ENCODE measurements at places on chromosomes 13 and 19. TPM values are rescaled to one million over a fixed set of nuclear protein-coding genes. Genes with fewer than 3 reads are reported as not detected.

Gene GRIK5
- total RNA-seq = 0.66 TPM

Gene GPX4
- 249 TPM for total RNA-seq

Gene NLRP4
- not detected for total RNA-seq

Gene CABP5
- total RNA-seq = not detected

Gene SHISA2
- under 0.01 TPM for total RNA-seq

Gene C19orf33
- not detected for total RNA-seq

Gene ZNF443
- total RNA-seq = 2.0 TPM

Gene CAPS
- 6.0 TPM for total RNA-seq

Gene LGALS7B
- total RNA-seq = 0.73 TPM

Gene ZNF772
- total RNA-seq = 28.7 TPM

Gene ZNF548
- 25.6 TPM for total RNA-seq

Gene RNF17
- total RNA-seq = 0.17 TPM

Gene IZUMO2
- total RNA-seq = not detected

Gene KCNN4
- 1.0 TPM for total RNA-seq

Gene SIGLEC10
- not detected for total RNA-seq

Gene ZGLP1
- 0.29 TPM for total RNA-seq

Gene ETV2
- total RNA-seq = 0.44 TPM

Gene ZNF491
- total RNA-seq = 3.8 TPM

Gene SYNGR4
- not detected for total RNA-seq

Gene DNAAF3
- total RNA-seq = 0.33 TPM

Gene COL5A3
- 5.0 TPM for total RNA-seq

Gene RPL18
- 2,036 TPM for total RNA-seq

Gene CBLC
- total RNA-seq = not detected

All from smooth muscle cell of trachea (primary cell).